ENCODE measurements at places on chromosomes 6 and 20. TPM values are rescaled to one million over a fixed set of nuclear protein-coding genes. Genes with fewer than 3 reads are reported as not detected.

GRCh38 chr6:43261198-43261597 is 17.9 kb downstream of the TTBK1 start:
- H3K4me1 ChIP-seq = no peaks in the 10 kb centered on the region
- H3K27ac ChIP-seq = no peak overlapping the region
- DNase-seq = no peak
- H3K27me3 ChIP-seq = no peaks in the 10 kb centered on the region
- no peaks in the 10 kb centered on the region for H3K36me3 ChIP-seq

GRCh38 chr6:45445749-45446549 is 68.2 kb upstream of the SUPT3H start:
- peak; percentile 76 for DNase-seq
- peaks cover 29% of the 10 kb centered on the region for H3K4me1 ChIP-seq
- no peaks in the 10 kb centered on the region for H3K36me3 ChIP-seq
- H3K4me3 ChIP-seq = no peak overlapping the region
- H3K27ac ChIP-seq = peak overlapping the region; percentile 56

- no peaks in the 10 kb centered on the region for H3K4me1 ChIP-seq
- peak; percentile 5 for DNase-seq
- no peak overlapping the region for H3K27ac ChIP-seq
Measured at GRCh38 chr6:63272397-63272796, 47.4 kb downstream of the LGSN start.

GRCh38 chr20:46708172-46708860 is 1.1 kb upstream of the SLC2A10 start:
- no peaks in the 10 kb centered on the region for H3K4me1 ChIP-seq
- no peak overlapping the region for H3K27ac ChIP-seq
- H3K36me3 ChIP-seq = no peaks in the 10 kb centered on the region
- H3K4me3 ChIP-seq = no peak overlapping the region

The CRISP2 gene
- total RNA-seq = not detected

The BACH2 gene
- 1.3 TPM for total RNA-seq

GRCh38 chr6:74357321-74357720 is 661.3 kb downstream of the CD109 start:
- no peak overlapping the region for H3K27ac ChIP-seq
- H3K36me3 ChIP-seq = no peaks in the 10 kb centered on the region
- H3K27me3 ChIP-seq = no peaks in the 10 kb centered on the region
- no peaks in the 10 kb centered on the region for H3K4me1 ChIP-seq
- DNase-seq = no peak

DNA sequence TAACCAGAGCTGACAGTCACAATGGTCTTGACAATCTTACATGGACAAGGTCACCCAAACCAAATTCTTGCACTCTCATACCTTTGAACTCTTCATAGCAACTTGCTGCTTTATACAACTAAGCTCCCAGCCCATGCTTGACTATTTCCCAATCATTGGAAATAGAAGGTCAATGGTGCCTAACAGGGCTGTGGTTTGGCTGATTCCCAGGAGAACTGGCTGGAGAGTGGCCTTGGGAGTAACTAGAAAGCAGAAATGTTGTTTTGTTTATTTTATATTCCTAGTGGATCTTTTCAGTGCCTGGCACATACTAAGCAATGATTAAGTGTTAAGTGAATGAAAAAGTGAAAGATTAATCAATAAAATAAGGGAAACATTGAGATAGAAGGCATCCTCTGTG is 3.0 kb downstream of the SPINT4 start:
- no peak overlapping the region for H3K4me3 ChIP-seq
- H3K27me3 ChIP-seq = no peaks in the 10 kb centered on the region
- no peaks in the 10 kb centered on the region for H3K4me1 ChIP-seq

DNA sequence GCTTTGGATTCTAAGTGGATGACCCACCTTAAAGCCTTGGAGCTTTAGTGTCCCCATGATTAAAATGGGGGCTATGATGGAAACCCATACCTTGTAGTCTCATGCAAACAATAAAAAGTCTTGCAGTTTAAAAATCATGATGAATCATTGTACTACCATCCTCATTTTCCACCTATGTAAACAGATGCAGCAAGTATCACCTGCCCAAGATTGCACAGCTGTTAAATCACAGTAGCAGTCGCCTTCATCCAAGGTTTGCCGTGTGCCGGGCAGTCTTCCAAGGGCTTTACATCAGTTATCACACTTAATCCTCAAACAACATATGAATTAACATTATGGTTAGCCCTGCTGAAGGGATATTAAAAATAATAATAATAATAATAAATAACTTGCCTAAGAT is 210.3 kb downstream of the FOXA2 start:
- no peaks in the 10 kb centered on the region for H3K4me1 ChIP-seq
- no peaks in the 10 kb centered on the region for H3K36me3 ChIP-seq
- no peak overlapping the region for H3K4me3 ChIP-seq
- DNase-seq = no peak

GRCh38 chr6:41713650-41714291 is 21.6 kb downstream of the TFEB start:
- no peaks in the 10 kb centered on the region for H3K27me3 ChIP-seq
- H3K27ac ChIP-seq = no peak overlapping the region
- H3K36me3 ChIP-seq = no peaks in the 10 kb centered on the region
- peaks cover 28% of the 10 kb centered on the region for H3K4me1 ChIP-seq

DNA sequence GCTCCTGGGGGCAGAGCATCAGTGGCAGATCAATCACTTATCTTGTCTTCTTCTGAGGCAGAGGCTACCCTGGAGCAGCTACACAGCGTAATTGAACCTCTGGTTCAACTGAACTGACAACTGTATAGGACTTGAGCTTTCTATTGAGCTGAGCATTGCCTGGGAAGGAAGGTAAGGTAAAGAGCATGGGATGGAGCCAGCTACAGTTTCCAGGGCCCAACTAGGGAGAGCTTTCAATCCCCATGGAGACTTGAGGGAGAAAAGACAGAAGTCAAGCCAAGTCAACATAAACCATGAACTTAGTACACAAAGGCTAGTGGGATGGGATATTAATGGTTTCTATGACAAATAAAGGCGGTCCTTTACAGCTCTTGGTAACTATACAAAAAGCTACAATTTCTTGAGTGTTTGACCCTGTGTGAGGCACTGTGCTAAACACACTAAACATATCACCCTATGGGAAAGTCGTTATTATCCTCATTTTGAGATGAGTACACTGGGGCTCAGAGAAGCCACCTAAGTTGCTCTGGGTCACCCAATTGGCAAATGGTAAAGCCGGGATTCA is 140.7 kb upstream of the SLC22A23 start:
- DNase-seq = no peak
- no peaks in the 10 kb centered on the region for H3K4me1 ChIP-seq
- H3K4me3 ChIP-seq = no peak overlapping the region
- H3K27me3 ChIP-seq = no peaks in the 10 kb centered on the region

GRCh38 chr6:34586327-34587040 is 30.4 kb upstream of the SPDEF start:
- no peaks in the 10 kb centered on the region for H3K27me3 ChIP-seq
- no peaks in the 10 kb centered on the region for H3K4me1 ChIP-seq
- no peak overlapping the region for H3K4me3 ChIP-seq
- H3K36me3 ChIP-seq = peaks cover 10% of the 10 kb centered on the region
- no peak for DNase-seq

DNA sequence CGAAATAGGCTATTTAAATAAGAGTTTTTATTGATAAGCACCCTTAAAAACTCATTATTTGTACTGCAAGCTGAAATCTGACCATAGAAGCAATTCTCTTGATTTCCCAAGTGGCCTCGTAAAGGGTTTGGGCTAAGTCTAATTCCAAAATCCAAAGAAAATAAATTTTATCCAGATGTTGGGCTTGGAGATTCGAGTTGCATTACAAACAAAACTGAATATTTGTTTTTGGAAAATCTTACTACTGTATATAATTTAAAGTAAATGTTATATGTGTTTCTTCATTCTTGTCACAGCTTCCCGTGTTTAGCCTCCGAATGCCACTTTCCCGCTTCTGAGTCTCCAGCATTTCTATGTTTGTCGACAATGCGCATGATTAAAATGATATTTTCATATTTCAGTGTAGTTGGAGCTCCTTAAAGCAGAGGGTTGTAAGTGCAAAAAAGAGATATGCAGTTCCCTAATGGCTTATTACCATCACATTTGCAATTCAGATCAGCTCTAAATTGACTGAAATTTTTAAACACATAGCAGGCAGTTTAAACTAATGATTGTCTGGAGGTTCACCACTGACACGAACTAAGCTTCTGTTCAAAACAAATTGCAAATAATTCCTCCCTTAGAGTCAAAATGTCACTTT is 47.0 kb downstream of the PRL start:
- no peaks in the 10 kb centered on the region for H3K27me3 ChIP-seq
- H3K36me3 ChIP-seq = no peaks in the 10 kb centered on the region
- no peak for DNase-seq

The OR2J3 gene
- total RNA-seq = not detected

The POM121L2 gene
- not detected for total RNA-seq

- H3K4me1 ChIP-seq = no peaks in the 10 kb centered on the region
- no peak overlapping the region for H3K4me3 ChIP-seq
- no peaks in the 10 kb centered on the region for H3K36me3 ChIP-seq
- H3K27ac ChIP-seq = no peak overlapping the region
Measured at GRCh38 chr6:48747040-48747439, 636.0 kb upstream of the PTCHD4 start.

DNA sequence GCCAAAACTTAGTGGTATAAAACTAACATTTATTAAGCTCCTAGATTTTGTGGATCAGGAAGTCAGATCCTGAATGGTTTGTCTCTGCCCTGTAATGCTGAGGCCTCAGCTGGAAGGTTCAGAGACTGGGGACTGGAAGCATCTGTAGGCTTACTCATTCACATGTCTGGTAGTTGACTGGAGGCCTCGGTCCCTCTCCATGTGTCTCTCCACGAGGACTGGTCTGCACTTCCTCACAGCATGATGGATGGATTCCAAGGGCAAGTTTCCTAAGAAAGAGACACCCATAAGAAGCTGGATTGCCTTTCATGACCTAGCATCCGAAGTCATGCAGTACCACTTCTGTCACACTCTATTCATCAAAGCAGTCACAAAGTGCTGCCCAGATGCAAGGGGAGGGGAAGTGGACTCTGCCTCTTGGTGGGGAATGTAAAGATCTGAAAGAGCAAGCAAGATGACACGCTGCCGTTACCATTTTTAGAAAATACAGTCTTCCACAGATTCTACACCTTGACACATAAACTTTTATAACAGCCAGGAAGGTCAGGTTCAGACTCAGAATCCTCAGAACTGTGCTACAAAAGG is 17.2 kb upstream of the MDGA1 start:
- no peak for DNase-seq
- H3K4me1 ChIP-seq = no peaks in the 10 kb centered on the region
- no peaks in the 10 kb centered on the region for H3K27me3 ChIP-seq
- H3K27ac ChIP-seq = no peak overlapping the region
- no peak overlapping the region for H3K4me3 ChIP-seq

GRCh38 chr6:83708970-83709747 is at the start of gene SNAP91:
Gene SNAP91 (minus strand): TSS chr6:83709101. CDS start chr6:83707927, 1,174 bp downstream.
- H3K4me1 ChIP-seq = peaks cover 6% of the 10 kb centered on the region
- DNase-seq = peak; percentile 78
- peaks cover 26% of the 10 kb centered on the region for H3K27me3 ChIP-seq
- peak within 1 kb of the TSS; percentile 67 for H3K27ac ChIP-seq
- no peak within 1 kb of the TSS for H3K4me3 ChIP-seq

The GRM4 gene
- not detected for total RNA-seq

DNA sequence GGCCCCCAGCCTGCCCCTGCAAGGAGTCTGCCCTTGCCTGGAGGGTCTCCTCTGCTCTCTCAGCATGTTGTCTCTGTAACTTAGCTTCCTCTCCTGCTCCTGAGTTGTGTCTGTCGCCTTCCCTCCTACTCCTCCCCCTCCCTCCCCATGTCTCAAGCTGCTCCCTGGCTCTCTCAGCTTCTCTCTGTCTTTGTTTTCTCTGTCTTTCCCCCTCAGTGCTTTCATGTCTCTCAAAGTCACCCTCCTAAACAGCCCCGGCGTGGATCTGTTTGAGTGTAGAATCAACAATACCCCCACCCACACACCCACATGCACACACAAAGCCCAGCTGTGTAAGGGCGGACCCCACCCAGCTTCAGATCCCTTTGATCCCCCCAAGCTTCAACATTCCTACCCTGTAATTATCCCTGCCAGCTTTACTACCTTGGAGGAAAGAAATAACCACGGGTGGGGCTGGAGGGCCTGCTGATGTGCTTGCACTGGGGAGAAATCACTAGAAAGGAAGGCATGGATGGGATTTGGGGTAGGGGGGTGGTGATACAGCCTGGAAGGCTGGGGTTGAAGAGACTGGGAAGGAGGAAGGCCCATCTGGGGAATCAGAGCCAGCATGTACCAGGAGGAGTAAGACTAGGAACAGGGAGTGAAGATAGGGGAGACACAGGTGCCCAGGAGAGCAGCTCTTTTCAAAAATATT is 1.0 kb upstream of the LY6G6D start:
- H3K27ac ChIP-seq = no peak overlapping the region
- no peak for DNase-seq
- no peak overlapping the region for H3K4me3 ChIP-seq
- H3K36me3 ChIP-seq = no peaks in the 10 kb centered on the region
- H3K4me1 ChIP-seq = no peaks in the 10 kb centered on the region

DNA sequence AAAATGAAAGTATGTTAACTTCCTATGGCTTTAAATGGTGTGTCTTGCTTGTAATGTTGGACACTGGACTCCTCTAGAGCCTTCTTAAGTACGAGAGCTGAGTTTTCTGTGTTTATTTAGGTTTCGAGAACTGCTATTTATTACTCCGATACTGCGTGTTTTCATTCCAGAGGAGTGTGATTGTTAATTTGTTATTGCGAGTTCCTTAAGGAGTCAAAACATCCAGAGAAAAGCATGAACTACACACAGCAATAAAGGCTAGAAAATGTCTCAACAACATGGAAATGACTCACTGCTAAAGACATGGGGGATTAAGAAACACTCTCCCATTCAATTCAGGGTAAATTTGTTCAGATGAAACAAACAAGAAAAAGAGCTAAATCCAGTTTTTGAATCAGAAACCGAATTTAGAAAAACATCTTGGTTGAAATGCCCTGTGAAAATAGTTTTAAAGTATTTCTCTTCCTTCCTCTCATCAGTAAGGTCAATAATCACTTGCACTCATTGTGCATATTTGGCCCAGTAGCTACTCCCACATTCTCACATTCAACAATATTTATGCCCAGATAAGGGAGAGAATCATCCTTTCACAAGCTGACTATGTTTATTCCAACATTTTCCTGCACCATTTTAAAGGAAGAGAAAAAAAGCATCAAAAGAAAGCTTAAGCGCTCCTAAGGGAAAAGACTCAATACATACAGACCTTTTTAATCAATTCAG is 36.0 kb downstream of the ATXN1 start:
- no peak overlapping the region for H3K4me3 ChIP-seq
- no peak overlapping the region for H3K27ac ChIP-seq
- no peaks in the 10 kb centered on the region for H3K36me3 ChIP-seq
- H3K4me1 ChIP-seq = peaks cover 34% of the 10 kb centered on the region
- H3K27me3 ChIP-seq = no peaks in the 10 kb centered on the region
- DNase-seq = no peak
